ENCODE measurements at places on chromosomes 7 and 10. TPM values are rescaled to one million over a fixed set of nuclear protein-coding genes. Genes with fewer than 3 reads are reported as not detected.

DNA sequence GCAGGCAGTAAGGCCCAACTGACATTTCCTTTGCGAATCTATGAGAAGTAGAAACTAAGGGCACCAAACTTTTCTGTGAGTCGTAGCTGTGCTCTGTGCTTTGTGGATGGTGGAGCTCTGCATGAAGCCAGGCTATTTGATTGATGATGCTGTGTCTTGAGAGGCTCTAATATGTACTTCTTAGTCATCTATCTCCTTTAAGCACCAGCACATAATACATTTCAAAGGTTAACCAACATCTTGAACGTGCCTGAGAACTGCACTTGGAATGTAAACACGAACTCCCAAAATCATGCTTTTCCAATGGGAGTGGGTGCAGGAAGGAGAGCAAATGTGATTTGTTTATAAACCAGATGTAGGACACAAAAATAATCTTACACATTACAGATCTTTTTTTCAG lies 411.6 kb downstream of the PARD3 start:
- peaks cover 3% of the 10 kb centered on the region for H3K4me1 ChIP-seq
- no peak overlapping the region for H3K4me3 ChIP-seq
- H3K27me3 ChIP-seq, result no peaks in the 10 kb centered on the region
- DNase-seq, result no peak

CALML5 gene
- 148 TPM for total RNA-seq

DNA sequence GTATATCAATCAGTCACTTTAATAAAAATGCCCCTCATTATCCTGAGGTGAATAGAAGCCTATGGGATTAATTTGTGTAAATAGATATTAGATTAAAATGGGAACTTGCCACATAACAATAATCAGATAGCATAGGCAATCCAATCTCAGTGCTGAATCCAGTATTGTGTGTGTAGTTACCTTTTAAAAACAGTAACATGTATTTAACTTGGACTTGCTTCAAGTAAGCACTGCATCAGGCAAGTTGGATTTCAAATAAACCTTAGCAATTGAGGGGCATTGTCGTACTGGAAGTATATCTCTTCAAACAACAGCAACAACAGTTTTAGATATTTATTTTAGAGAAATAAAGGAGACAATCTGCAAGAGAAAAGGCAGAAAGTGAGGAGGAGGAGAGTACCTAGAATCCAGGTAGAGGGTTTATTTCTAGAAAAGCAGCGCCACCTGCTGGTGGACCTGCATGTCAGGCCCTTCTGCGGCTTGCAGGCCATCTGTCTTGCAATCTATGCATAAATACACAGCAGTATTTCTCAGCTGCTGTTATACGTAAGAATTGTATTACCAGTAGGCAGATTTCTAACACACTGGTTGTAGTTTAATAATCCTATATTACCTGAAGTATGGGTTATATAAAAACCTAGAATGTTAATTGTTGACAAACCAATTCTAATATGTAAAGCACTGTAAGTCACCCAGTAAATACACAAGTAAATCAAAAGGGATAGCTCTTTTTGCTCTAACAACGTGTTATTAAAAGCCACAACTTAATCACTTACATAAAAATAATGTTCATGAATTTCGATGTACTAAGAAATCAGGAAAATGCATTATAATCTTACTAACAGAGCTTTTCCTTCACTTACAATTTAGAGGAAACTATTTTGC lies 652.8 kb downstream of the KCNMA1 start:
- H3K27ac ChIP-seq, result no peak overlapping the region
- H3K27me3 ChIP-seq, result no peaks in the 10 kb centered on the region
- H3K36me3 ChIP-seq, result no peaks in the 10 kb centered on the region
- H3K4me3 ChIP-seq, result no peak overlapping the region

DNA sequence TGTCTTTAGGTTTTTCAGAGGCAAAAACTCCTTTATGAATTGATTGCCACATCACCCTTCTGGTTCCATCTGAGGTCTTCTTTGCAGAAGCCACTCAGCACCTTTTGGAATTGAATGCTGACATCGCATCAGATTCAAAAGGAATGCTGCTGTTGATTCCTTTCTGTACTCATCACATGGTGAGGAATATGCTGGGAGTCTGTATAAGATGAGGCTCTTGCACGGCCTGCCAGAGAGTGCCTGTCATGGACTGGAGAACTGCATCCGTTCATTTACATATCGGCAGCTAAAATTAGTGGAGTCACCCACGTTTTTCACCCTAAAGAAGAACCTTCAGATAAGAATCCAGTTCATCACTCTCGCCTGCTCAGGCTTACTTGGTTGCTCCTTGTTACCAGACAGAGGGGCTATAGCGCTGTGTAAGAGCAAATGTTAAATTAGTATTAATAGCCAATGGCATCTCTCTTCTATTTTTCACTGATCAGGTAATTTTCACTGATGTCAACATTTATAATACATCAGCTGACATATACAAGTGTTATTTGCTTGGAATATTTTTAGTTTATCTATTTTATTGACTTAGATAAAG lies 14.3 kb downstream of the NRG3 start:
- H3K27ac ChIP-seq, result no peak overlapping the region
- no peak for DNase-seq

DNA sequence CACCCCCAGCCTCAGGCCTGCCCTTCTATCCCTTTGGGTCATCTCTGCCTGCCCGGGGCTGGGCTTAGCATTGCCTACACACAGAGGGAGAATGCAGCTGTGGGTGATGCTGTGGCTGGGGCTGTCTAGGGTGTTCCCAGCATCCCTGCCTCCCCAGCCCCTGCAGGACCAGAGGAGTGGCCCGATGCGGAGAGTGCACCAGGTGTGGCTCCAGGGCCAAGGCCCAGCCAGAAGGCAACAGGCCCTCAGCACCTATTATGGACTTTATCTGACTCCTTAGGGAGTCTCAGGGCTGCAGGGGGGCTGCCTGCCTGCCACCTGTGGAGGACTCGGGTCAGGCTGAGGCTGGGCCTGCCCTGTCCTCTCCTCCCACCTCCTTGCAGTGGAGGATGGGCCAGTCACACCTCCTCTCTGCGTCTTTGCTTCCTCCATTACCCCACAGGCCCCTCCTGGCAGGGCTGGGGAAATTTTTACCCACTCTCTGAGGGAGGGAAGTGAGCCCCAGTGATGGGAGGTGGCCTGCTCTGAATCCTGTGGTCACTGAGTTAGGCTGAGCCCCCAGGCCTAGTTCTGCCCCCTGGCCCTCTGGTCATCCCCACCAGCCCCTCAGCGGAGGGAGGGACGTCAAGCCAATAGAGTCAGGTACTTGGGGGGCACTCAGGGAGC lies 92.9 kb upstream of the PCBD1 start:
- H3K4me1 ChIP-seq, result no peaks in the 10 kb centered on the region
- H3K4me3 ChIP-seq, result no peak overlapping the region
- no peak for DNase-seq
- H3K27ac ChIP-seq, result no peak overlapping the region
- H3K36me3 ChIP-seq, result no peaks in the 10 kb centered on the region

- no peaks in the 10 kb centered on the region for H3K27me3 ChIP-seq
- DNase-seq, result no peak
- no peak overlapping the region for H3K27ac ChIP-seq
- no peaks in the 10 kb centered on the region for H3K36me3 ChIP-seq
- no peak overlapping the region for H3K4me3 ChIP-seq
Measured at GRCh38 chr7:148726385-148726784, 27.7 kb downstream of the CUL1 start.

PNLIP gene
- total RNA-seq, result not detected

TMEM236 gene
- 0.04 TPM for total RNA-seq

DNA sequence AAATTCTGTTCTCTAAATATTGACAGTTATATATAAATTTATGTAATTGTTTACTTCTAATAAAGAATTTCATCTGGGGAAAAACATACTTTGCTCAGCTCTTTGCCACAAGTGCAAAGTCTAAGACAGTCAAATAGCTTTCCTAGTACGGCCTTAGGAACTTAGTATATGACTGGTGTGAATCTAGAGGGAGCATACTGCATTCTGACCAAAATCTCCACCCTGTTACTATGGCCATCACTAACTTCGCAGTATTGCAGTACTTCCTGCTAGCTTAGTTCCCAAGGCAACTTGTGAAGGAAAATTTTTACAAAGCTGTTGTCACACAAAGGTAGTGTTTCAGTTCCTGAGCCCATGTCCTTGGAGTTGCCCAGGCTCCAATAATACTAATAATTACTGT lies 181.5 kb downstream of the CFTR start:
- DNase-seq, result no peak
- no peaks in the 10 kb centered on the region for H3K27me3 ChIP-seq

DNA sequence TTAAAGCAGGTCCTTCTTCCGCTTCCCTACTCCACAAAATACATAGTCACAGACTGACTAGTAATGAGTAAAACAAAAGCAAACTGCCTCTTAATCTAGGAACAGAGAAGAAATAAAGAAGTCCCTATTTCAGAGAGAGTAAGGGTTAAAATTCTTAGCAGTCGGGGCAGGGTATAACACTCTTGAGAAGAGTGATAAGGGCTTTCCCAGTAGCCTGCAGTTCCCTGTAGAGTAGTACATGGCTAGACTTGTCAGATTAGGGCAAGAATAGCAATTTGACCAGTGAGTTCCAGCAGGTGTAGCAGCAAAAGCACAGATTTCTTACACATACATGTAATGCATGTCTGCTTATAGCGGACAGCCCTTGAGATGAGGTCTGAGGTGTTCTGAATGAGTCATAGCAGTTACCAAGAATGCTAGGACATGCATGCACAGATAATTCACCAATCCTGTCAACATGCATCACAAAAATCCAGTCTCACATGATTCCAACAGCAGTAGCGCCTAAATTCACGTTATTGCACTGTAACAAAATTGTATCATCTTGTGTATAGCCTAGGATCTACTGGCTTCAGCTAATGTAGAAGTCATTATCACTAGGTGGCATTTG lies 40.7 kb downstream of the BTRC start:
- peaks cover 13% of the 10 kb centered on the region for H3K4me1 ChIP-seq
- no peak overlapping the region for H3K27ac ChIP-seq
- H3K4me3 ChIP-seq, result no peak overlapping the region
- no peaks in the 10 kb centered on the region for H3K27me3 ChIP-seq
- DNase-seq, result no peak

FGFR2 gene
- total RNA-seq, result 55.5 TPM

DNA sequence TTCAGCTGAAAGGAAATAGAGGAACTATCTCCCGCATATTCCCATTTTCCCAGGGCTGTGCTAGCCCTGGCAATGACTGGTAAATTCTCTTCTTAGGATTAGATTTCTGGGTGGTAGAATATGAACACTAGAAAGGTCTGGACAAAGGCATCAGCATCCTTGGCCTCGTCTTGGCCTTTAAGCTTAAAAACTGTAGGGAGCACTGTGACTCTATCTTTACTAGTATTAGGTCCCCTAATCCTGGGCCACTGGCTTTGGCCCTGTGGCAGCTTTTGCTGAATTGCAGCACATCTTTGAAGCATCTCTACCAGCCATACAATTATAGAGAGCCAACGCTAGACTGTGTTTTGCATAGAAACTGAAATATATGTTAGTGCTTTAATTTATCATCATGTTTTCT lies 41.5 kb upstream of the EBLN1 start:
- no peak overlapping the region for H3K27ac ChIP-seq
- no peak overlapping the region for H3K4me3 ChIP-seq
- H3K27me3 ChIP-seq, result no peaks in the 10 kb centered on the region
- H3K4me1 ChIP-seq, result no peaks in the 10 kb centered on the region
- no peak for DNase-seq

- no peak overlapping the region for H3K4me3 ChIP-seq
- DNase-seq, result no peak
Measured at GRCh38 chr7:133618970-133619369, 366.1 kb downstream of the EXOC4 start.

CAMK2B gene
- 0.76 TPM for total RNA-seq

NKX6-2 gene
- not detected for total RNA-seq

EPO gene
- total RNA-seq, result not detected

DNA sequence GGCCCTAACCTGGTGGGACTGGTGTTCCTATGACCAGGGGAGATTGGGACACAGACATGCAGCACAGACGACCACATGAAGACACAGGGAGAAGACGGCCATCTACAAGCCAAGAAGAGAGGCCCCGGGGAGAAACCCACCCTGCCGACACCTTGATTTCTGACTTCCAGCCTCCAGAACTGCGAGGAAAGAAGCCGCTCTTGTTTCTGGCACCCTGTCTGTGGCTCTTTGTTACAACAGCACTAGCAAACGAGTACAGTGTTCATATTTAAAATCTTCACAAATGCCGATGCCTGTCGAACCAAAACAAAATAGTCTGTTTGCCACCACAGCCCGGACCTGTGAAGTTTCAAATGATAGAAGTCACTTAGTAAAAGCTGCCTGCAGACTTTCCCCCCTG lies 132.3 kb downstream of the ACTR3B start:
- no peak for DNase-seq
- no peaks in the 10 kb centered on the region for H3K27me3 ChIP-seq
- H3K36me3 ChIP-seq, result no peaks in the 10 kb centered on the region
- no peak overlapping the region for H3K27ac ChIP-seq
- no peaks in the 10 kb centered on the region for H3K4me1 ChIP-seq

DNA sequence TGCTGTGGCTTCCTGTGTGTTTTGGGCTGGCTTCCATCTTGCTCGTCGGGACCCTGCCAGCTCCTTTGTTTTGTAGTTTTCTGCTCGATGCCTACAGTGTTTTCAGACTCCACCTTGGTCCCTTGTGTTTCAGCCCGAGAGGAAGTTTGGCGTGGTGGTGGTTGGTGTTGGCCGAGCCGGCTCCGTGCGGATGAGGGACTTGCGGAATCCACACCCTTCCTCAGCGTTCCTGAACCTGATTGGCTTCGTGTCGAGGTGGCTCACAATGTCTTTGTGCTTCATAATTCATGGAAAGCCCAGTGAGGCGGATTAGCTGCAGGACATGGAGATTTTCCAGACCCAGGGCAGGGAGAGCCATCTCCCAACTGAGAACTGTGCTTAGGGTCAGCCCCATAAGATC lies 29.3 kb downstream of the BLVRA start:
- H3K27ac ChIP-seq, result no peak overlapping the region
- no peaks in the 10 kb centered on the region for H3K4me1 ChIP-seq
- no peak overlapping the region for H3K4me3 ChIP-seq
- DNase-seq, result no peak
- peaks cover 6% of the 10 kb centered on the region for H3K36me3 ChIP-seq

OR2A7 gene
- 1.9 TPM for total RNA-seq

DNA sequence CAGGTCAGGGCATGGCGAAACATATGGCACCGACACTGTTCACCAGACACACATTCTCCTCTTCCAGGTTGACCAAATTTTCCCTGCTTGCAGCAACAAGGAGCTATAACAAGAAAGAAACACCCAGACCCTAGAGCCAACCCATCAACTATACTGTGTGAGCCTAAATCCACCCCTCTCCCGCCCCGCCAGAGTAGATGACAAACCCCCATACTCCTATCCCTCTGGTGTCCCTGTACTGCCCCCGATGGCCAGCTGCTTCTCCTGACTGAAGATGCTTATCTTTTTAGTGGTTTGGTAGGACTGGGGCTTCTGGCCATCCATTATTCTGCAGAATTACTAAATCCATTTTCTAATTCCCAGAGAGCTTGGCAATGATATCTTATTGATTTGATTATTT lies 70.1 kb upstream of the EEPD1 start:
- no peaks in the 10 kb centered on the region for H3K36me3 ChIP-seq
- no peak overlapping the region for H3K27ac ChIP-seq
- no peaks in the 10 kb centered on the region for H3K4me1 ChIP-seq
- DNase-seq, result no peak

PODXL gene
- total RNA-seq, result 5.0 TPM

All from esophagus squamous epithelium (tissue), 5 donors.